ENCODE measurements at places on chromosomes 6 and 20.
A peak's percentile ranks its signal among the peaks of the same experiment; 100 is the strongest.

DNA sequence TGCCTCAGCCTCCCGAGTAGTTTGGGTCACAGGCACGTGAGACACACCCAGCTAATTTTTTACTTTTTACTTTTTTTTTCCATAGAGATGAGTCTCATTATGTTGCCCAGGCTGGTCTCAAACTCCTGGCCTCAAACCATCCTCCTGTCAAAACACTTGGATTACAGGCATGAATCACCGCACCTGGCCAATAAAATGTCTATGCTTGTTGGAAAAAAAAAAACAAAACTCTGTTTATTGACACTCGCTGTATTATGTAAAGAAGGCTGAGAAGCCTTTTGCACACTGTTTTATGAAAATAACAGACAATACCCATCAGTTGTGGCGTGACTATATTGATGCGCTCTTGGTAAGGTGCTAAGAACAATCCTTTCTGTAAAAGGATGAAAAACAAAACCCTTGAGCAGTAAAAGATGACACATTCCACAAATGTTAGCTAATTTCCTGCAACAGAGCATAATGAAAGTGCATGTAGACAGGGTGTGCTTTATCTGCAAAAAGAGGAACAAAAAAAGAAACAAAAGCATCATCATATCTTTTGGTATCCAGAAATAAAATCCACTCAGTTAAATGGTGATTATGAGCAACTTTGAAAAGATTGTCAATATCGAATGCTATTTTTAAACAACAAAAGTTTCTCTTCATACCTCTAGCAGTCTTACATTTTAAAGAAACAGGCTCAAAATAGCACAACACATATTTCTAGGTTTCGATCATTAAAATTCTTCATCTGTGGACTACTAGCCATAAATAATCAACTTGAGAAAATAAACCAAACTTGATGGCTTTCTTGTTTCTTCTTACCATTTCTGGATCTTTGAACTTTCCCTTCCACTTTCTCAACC lies 108.3 kb upstream of the PHACTR1 start:
- DNase-seq, result no peak

DNA sequence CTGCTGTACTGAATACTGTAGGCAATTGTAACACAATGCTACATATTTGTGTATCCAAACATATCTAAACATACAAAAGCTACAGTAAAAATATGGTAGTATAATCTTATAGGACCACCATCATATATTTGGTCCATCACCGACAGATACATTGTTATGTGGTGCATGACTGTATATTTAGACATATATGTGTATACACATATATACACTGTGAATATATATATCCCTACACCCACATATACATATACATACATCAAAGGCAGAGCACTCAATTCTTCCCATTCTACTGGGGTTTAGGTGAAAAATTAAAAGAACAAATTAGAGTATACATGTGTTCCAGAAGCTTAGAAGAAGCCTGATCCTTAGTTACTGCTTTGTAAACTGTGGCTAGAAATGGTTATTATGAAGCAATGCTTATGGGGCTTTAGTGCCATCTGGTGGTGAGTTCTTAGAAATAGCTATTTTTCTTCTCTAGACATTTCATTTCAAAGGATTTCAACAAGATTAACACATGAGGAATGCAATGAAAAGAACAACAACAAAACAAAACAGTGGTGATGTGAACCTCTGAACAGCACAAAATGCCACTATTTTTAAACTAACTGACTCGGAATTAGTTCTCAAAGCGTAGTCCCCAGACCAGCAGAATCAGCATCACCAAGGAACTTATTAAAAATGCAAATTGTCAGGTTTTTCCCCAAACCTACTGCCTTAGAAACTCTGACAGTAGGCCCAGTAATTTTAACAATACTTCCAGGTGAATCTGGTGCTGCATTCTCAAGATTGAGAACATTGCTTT lies 38.0 kb downstream of the PKHD1 start:
- DNase-seq, result peak; percentile 58

DNA sequence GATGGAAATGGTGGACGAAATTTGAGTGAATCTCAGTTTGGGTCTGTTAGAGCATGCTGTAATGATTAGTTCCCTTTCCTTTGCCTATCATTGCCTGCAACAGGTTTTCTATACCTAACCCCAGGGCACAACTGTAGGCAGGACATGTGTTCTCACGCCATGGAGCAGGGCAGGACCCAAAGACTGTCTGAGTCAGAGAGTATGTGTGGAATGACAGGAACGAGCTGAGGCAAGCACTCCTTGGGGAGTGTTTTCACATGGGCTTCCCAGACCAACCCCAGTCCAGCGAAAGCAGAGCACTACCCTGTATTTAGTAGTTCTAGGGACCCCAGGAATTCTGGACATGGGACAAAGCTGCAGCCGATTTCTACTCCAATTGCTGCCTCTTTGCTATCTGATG lies 234.2 kb downstream of the HACE1 start:
- DNase-seq, result peak; percentile 85

- DNase-seq, result no peak
These were observed 62.7 kb upstream of the BMP5 start for GRCh38 chr6:55937951-55938690.

Data from myocyte (in vitro differentiated cells).